Right atrium auricular region (tissue), 2 donors: ENCODE measurements at places on chromosomes 13 and 19.

- H3K4me1 ChIP-seq, result no peaks in the 10 kb centered on the region
- no peak overlapping the region for H3K27ac ChIP-seq
- no peaks in the 10 kb centered on the region for H3K36me3 ChIP-seq
These were observed 15.5 kb downstream of the KASH5 start for GRCh38 chr19:49403404-49404187.

GRCh38 chr13:106484537-106485193, 50.8 kb downstream of the EFNB2 start:
- H3K27ac ChIP-seq, result peak overlapping the region; percentile 20
- H3K4me3 ChIP-seq, result no peak overlapping the region
- no peaks in the 10 kb centered on the region for H3K27me3 ChIP-seq
- DNase-seq, result no peak

DNA sequence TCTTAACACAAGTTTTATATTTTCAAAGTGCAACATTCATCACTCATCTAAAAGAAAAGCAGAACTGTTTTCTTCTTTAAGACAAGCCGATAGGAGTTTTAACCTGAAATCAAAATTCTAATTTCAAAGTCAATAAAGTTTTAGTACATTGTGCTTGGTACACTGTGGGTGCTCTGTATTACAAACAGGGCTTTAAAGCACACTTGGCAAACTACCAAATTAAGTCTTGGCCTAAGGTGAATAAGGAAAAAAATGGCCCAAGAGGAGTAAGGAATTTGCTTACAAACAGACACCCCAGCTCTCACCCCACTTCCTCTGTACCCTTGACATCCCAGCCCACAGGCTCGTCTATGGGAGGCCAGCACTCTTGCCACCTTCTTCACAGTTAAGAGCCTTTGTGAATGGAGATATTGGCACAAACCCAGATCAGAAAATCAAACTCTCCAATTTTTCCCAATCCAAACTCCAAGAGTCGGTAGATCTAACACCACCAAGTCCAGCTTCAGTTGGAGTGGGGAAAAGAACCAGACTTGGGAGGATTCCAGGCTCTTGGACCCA, 66.0 kb downstream of the ABCC4 start:
- H3K4me3 ChIP-seq, result no peak overlapping the region
- no peaks in the 10 kb centered on the region for H3K27me3 ChIP-seq
- H3K27ac ChIP-seq, result no peak overlapping the region
- H3K4me1 ChIP-seq, result no peaks in the 10 kb centered on the region
- DNase-seq, result no peak
- H3K36me3 ChIP-seq, result no peaks in the 10 kb centered on the region

- DNase-seq, result no peak
- no peaks in the 10 kb centered on the region for H3K36me3 ChIP-seq
- H3K27me3 ChIP-seq, result no peaks in the 10 kb centered on the region
These were observed 3.1 kb downstream of the PPP1R14A start for GRCh38 chr19:38252941-38253691.

DNA sequence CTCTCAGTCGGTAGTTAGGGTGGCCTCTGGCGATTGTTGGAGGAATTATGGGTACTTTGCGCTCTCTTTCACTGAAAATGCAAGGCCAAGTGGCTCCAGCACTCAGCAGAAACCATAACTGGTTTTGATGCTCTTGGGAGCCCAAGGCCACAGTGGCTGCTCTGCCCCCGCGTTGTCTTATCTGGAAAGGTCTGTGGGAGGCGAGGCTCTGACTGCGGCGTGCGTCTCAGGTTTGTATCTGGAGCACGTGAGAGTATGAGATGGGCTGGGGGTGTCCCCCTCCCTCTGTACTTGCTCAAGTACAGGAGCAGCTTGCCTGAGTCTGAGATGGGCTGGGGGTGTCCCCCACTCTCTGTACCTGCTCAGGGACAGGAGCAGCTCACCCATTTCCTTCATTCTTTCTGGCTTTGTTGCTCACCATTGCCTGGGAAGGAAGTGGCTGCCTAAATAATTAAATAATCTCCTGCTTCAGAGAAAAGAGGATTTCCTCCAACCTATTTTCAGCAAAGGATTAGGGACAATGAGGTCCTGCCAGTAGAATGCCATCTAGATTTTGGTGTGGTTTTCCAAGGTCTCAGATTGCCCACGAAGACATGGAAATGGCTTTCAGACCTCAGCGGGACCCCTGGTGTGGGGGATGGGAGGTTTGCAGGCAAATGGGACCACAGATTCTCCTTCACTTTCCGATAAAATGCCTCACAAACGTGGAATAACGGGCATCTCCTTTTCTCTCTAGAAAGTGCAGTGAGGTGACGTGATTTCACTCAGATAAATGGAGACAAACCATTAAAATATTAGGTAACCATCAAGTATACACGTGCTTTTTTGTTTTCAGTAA, 14.7 kb downstream of the ATP11A start:
- H3K27me3 ChIP-seq, result no peaks in the 10 kb centered on the region
- H3K36me3 ChIP-seq, result no peaks in the 10 kb centered on the region
- peaks cover 36% of the 10 kb centered on the region for H3K4me1 ChIP-seq
- no peak overlapping the region for H3K4me3 ChIP-seq
- DNase-seq, result no peak
